ENCODE measurements at places on chromosomes 11 and 22. TPM values are rescaled to one million over a fixed set of nuclear protein-coding genes. Genes with fewer than 3 reads are reported as not detected.

ASPHD2 gene
- 10.6 TPM for total RNA-seq

DNA sequence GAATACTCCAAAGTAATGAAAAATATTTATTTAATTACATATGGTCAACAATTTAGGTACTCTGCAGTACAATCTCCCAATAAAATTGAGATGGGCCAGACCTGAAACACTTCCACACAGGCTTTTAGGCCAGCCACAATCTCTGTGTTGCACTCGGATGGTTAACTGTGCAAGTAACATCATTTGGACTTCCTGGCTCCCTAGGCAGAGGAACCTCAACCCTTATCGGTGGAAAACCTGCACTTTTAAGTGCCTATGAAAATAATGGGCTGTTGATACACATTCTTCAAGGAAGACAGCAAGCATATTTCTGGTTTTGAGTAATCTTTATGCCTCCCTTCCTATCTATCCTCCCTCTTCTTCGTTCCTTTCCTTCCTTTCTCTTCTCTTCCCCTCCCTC, 343.1 kb downstream of the SOX6 start:
- DNase-seq = no peak

DNA sequence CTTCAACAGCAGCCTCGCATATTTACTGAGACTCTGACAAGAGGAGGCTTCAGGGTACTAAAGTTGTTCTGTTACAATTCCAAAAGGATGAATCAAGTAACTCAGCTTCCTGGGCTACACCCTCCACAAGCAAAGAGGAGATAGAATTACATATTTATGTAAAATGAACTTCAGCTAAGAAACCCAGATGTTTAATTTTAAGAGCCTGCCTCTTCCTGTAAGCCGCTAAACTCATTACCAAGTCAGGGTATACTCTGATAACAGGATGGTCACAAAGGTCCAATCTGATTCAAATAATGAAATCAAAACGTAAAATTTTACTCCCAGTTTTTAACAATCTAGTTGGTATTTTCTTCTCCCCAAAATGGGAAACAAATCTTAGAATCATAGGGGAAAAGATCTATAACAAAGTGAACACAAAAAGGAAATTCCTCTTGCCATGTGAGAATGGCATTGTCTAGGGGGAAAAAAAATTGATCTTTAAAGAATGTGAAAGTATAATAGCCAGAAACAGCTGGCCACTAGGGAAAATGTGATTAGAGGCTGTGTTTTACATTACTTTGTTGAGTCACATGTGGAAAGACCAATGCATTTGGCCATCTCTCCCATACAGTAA, 30.9 kb downstream of the CHEK2 start:
- DNase-seq = no peak

- no peak for DNase-seq
Measured at GRCh38 chr11:120055646-120056045, 82.3 kb downstream of the TRIM29 start.

BLID gene
- not detected for total RNA-seq

DNA sequence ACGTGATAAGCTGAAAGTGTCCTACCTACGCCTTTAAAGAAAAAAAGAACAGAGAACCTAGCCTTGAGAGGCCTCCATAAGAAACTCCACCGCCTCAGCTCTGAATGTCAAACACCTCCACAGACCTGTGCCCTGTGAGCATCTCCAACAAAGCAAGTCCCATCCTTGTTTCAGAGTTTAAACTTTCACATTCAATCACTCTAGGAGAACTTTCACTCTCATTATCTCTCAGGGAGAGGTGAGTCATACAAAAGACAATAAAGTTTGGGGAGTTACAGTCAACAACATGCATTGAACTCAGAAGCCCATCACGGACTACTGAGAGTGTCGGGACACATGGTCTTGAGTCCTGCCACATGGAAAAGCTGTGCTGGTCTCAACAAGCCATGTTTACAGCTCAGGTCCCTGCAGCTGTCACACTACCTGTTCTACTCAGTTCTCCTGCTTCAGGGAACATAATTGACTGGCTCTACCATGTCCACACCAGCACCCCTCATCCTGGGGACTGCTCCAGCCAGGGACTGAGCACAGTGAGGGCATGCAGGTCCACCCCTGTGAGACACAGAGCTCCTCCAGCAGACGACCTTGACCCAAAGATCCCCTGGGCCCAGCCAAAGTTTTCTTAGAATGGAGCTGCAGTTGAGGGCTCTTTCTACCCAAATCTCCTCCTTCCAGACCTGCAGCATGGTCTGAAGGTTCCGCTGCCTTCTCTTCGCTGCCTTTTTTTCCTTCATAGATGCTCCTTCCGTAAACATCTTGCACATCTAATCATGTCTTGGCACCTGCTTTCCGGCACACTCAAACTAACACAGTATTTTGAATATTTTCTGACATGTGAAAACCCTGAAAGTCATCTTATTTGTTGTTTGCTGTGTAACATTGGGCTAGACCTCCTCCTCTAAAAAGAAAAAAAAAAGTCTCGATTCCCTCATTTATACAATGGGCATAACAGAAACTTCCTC, 114.9 kb downstream of the ETS1 start:
- peak; percentile 93 for DNase-seq

BAIAP2L2 gene
- 0.08 TPM for total RNA-seq

GRCh38 chr11:110272919-110273318, 23.5 kb downstream of the RDX start:
- no peak for DNase-seq

ANKK1 gene
- not detected for total RNA-seq

GRCh38 chr11:68116126-68116525, 5.1 kb downstream of the CHKA start:
- no peak for DNase-seq

DNA sequence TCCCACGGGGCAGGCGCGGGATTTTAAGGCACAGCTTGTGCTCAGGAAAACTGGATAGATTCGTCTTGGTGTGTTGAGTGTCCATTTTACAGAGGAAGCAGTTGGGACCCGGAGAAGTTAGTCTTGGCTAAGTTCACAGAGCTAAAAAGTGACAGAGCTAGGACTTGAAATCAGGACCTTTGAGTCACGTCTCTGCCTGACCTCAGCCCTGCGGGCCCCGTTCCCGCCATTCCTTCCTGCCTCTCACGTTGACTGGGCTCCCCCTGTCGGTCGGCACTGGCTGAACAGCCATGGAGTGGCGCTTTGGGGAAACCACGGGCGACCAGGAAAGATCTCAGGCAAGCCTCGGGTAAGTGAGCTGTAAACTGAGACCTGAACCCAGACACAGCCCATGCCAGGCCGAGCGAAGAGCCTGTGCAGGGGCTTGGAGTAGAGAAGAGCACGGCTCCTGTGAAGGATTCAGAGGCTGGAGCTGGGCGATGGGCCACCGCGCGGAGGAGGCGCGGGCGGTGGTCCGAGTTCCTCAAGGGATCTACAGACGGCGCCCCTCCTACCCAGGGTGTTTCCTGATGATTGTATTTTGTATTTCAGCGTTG, 54.1 kb downstream of the WNT11 start:
- peak; percentile 60 for DNase-seq

- DNase-seq = no peak
Measured at GRCh38 chr11:128193615-128194014, 393.7 kb downstream of the ETS1 start.

OR4D10 gene
- total RNA-seq = not detected

DNA sequence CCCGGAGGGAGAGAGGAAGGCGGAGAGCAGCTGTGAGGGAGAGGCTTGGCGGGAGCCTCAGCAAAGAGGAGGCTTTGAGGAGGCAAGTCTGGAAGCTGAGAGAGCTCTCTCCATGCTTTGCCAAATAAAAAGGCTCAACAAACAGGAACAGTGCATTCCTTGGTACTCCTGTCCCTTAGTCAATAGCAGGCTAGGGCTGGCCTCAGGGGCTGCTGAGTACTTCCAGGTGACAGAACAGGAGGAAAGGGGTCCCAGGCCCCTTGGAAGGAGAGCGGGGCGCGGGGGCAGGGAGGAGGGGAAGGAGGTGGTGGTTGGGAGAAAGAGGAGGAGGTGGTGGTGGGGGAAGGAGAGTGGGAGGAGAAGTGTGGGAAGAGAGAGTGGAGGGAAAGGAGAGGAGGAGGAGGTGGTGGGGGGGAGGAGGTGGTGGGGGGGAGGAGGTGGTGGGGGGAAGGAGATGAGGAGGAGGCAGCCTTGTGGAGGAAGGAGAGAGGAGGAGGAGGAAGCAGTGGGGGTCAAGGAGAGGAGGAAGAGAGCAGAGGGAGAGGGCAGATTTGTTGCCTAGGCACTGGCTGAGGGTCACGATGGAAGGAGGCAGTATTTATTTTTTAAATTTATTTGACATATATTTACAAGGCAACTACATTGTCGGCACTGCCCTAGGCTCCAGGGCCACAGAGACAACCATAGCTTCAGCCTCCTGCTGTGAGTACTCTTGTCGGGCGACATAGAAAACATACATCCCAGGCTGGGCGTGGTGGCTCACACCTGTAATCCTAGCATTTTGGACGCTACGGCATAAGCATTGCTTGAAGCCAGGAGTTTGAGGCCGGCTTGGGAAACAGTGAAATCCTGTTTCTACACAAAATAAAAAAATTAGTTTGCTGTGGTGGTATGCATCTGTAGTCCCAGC, 74.2 kb upstream of the ZBED5 start:
- no peak for DNase-seq
